ENCODE measurements at places on chromosomes 13 and 19. TPM values are rescaled to one million over a fixed set of nuclear protein-coding genes. Genes with fewer than 3 reads are reported as not detected.

The KLF2 gene
- total RNA-seq = 30.6 TPM

The SLC39A3 gene
- total RNA-seq = 22.2 TPM

The ZNF665 gene
- not detected for total RNA-seq

The NECTIN2 gene
- total RNA-seq = 87.0 TPM

The SIGLEC12 gene
- not detected for total RNA-seq

The MISP gene
- 105 TPM for total RNA-seq

The ZNF587B gene
- 7.1 TPM for total RNA-seq

The IRS2 gene
- 46.9 TPM for total RNA-seq

The ZNF569 gene
- 4.8 TPM for total RNA-seq

The ZNF441 gene
- not detected for total RNA-seq

The C19orf38 gene
- not detected for total RNA-seq

The LATS2 gene
- total RNA-seq = 9.4 TPM

The ZNF418 gene
- total RNA-seq = 0.67 TPM

The HCN2 gene
- 50.9 TPM for total RNA-seq

The ZNF491 gene
- not detected for total RNA-seq

The FXYD3 gene
- total RNA-seq = 0.32 TPM

The FAM32A gene
- total RNA-seq = 98.3 TPM

The TEX29 gene
- total RNA-seq = not detected

The THOP1 gene
- total RNA-seq = 101 TPM

The PGLYRP1 gene
- total RNA-seq = not detected

The ZNF561 gene
- 7.3 TPM for total RNA-seq

The NRTN gene
- total RNA-seq = 1.6 TPM

The ELAVL3 gene
- total RNA-seq = 0.13 TPM

The ANGPTL8 gene
- total RNA-seq = not detected

The RNF113B gene
- not detected for total RNA-seq

The LILRA1 gene
- not detected for total RNA-seq

The LGALS7 gene
- not detected for total RNA-seq

The DCLK1 gene
- 0.86 TPM for total RNA-seq

The GJB2 gene
- total RNA-seq = 0.53 TPM

Measured in A549 treated with ZK216348 at 1 μM for 4 hours (cell line).